ENCODE measurements at places on chromosomes 12 and 14.

DNA sequence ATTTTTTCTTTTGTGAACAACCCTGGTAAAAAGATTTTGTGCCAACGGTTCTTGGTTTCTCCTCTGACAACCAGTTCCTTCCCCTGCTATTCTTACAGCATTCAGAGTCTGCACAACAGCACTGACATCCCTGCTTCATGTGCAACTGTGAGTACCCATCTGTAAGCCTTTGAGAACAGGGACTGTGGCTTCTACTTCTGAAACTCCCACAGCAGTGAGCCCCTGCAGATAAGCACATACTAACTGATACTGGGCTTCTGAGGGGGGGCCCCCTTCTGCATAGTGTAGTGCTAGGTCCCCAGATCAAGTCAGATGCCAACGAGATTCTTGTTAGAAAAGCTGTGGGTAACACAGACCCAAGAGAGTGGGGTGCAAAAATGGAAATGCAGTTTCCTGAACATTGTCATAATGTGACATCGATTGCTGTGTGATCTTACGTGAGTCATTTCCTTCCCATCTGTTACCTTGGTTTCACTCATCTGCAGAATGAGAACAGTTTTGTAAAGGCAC, 11.1 kb upstream of the NINJ2 start:
- peak; percentile 29 for DNase-seq

DNA sequence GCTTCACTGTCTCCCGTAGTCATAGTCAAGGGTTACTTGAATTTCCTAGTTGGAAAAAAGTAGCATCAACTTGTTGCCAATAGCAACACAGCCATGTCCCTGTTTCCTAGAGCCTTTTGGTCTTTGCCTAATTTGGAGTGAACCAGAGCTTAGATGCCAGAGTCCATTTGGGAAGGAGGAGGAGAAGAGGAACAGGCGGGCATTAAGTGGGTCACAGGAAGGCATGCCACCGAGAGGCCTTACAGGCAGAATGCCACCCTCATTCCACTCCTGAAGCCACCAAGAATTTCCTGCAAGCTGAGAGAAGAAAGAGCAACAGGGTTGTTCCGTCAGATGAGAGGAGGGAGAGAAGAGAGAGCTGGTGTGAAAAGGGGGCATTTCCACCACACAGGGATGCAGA, 339.5 kb downstream of the DPF3 start:
- DNase-seq: no peak

- no peak for DNase-seq
Measured at GRCh38 chr12:52232674-52233461, at the start of gene KRT7. Gene KRT7 (plus strand): TSS chr12:52233243. CDS start chr12:52233297, 54 bp downstream.

- no peak for DNase-seq
Measured at GRCh38 chr14:101619484-101619883, 58.2 kb downstream of the DIO3 start.
